ENCODE measurements at places on chromosomes 11 and 22. TPM values are rescaled to one million over a fixed set of nuclear protein-coding genes. Genes with fewer than 3 reads are reported as not detected.

Gene VWCE
- 0.30 TPM for total RNA-seq

Gene F2
- not detected for total RNA-seq

Gene MAPK8IP2
- 0.06 TPM for total RNA-seq

Gene APOA1
- not detected for total RNA-seq

Gene PYGM
- 0.54 TPM for total RNA-seq

Gene FXYD6
- total RNA-seq, result not detected

Gene SPDYC
- total RNA-seq, result not detected

Gene C11orf87
- not detected for total RNA-seq

Gene FBLN1
- total RNA-seq, result 3.9 TPM

Gene TRIM51
- not detected for total RNA-seq

Gene OR6A2
- total RNA-seq, result 0.23 TPM

Gene EIF3F
- 218 TPM for total RNA-seq

Gene LGR4
- total RNA-seq, result 59.8 TPM

Gene HTR3A
- total RNA-seq, result not detected

Gene MMP27
- total RNA-seq, result not detected

Gene CCDC116
- not detected for total RNA-seq

Gene OR52E2
- total RNA-seq, result not detected

Gene ROBO4
- total RNA-seq, result not detected

Gene ACR
- not detected for total RNA-seq

Gene BAIAP2L2
- not detected for total RNA-seq

Gene ISX
- not detected for total RNA-seq

Gene RASD2
- total RNA-seq, result not detected

Gene PLEKHA7
- 0.17 TPM for total RNA-seq

Gene NNMT
- 3.6 TPM for total RNA-seq

Gene WT1
- total RNA-seq, result 0.25 TPM

Gene GAL
- total RNA-seq, result 37.1 TPM
